ENCODE measurements at places on chromosomes 2 and 18. TPM values are rescaled to one million over a fixed set of nuclear protein-coding genes. Genes with fewer than 3 reads are reported as not detected.

DNA sequence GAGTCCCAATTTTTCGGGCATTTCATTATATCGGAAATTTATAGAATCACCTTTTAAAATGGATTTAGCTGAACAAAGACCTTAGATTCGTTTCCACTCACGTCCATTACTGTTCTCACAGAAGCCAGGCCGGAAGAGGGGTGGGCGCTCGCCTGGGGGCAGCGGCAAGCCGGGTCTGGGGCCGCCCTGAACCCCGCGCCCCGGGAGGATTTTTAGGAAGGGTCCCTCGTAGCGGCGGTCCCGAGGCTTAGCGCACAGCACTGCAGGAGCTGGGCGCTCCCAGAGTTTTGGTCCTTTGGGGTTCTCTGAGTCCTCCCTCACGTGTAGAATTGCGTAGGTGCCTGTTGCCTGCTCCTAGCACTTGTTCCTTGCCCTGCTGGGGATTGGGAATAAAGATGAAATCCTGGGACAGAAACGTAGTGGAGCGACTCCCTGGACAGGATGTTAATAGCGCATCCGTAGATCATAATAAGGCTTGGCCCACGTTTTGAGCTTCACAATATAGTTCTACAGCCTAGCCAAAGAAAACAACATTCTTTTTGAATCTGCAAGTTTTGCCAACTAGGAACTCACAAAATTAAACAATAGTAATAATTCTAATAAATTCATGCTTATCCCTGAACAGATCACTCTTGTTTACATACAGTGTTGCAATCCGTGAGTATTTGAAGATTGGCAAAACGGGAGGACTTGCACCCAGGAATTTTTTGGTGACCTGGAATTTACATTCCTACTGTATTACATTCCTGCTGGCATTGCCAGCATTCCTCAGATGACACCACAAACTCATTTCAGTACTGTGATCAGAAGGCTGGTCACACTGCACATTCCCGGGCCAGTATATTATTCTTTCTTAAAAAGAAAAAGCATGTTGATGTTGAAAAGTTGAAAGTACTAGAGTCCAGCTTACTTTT is 875 bp downstream of the C18orf63 start:
- DNase-seq = no peak

DNA sequence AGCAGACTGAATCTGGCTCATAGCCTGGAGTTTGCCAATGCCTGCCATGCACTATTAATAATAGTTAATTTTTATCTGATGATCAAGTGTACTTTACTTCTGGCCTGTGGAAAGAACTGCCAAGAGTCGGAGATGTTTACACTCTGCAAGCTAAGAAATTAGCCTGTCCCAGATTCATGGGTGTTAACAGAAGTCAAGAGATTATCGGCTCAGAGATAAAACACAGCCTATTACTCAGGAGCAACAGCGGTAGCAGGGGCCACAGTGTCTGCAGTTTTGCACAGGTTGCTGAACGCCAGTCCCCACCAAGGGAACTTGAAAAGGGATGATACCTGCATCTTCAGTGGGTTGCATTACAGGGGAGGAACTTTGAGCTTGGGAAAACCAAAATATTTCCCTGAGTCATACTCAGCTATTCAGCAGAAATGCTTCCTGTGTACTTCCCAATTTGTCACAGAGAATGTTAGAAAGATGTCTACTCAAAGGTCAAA is 4.3 kb upstream of the ADI1 start:
- no peak for DNase-seq

- no peak for DNase-seq
These were observed 805.4 kb downstream of the TRIB2 start for GRCh38 chr2:13522096-13522495.

The CD8B2 gene
- not detected for total RNA-seq

- DNase-seq = no peak
These were observed 255.5 kb downstream of the ETAA1 start for GRCh38 chr2:67652679-67653078.

DNA sequence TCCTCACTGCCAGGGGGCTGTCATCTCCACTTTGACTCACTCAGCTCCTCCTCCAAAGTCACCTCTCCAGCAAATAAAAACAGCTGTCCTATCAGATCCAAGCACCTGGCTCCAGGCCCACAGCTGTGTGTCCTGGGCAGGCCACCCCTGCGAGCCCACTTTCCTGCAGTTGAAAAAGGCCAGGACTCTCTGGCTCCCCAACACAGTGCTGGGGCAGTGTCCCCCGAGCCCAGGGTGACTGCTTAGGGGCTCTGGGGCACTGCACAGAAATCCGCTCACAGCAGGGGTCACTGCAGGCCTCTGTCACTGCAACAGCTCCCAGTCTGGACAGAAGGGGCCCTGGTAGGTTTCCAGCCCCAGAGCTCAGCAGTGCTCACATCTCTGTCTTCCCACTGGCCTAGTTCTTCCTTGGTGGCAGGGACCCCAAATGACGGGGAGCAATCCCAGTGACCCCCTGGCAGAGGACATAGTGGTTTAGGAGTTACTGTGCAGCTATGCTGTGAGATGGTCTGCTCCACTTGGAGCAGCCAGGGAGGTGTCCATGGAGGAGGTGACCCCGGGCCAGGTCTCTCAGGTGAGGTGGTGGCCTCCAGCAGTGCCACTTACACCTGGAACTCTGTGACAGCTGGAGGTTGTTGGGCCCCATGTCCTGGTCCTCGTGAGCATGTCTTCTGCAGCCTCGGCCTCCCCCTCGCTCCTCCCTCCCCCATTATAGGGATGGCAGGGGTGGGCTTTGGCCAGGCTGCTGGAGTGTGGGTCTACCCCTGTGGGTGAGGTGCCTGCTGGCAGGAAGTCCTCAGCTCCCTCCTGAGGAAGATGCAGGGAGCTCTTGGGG is 35.5 kb downstream of the HS6ST1 start:
- DNase-seq = no peak

DNA sequence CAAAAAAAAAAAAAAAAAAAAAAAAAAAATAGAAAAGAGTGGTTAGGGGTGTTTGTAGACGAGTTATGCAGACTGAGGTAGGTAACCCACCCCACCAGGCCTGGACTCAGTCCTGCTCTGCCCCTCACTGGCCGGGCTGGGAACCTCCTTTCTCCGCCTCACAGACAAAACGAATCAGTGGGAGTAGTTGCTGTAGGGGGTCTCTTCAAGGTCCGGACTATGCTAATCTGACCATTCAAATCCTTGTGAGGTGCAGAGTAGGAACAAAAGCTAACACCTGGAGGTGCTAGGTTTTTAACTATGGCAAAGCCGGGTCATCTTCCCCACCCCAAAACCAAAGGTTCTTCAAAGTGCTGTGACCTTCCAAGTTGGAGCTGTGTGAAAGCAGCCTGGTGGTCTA is 223.7 kb downstream of the SLC4A3 start:
- DNase-seq = no peak

DNA sequence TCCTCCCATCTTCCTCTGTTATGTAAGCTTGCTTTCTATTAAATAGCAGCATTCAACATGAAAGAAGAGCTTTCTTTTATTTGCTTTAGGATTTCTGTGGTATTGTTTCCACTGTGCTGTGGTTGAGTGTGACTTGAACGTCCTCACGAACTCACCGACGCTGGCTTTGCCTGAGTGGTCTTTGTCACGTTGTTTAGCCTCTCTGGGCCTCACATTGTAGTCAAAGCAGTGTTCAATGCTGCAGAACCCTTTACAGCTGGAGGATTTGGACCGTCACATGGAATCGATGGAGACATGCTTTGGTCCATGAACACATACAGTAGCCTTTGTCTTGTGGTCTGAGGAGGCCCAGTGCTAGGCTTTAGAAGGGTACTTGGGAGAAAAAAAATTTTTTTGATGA is 66.3 kb downstream of the TANC1 start:
- DNase-seq = no peak

DNA sequence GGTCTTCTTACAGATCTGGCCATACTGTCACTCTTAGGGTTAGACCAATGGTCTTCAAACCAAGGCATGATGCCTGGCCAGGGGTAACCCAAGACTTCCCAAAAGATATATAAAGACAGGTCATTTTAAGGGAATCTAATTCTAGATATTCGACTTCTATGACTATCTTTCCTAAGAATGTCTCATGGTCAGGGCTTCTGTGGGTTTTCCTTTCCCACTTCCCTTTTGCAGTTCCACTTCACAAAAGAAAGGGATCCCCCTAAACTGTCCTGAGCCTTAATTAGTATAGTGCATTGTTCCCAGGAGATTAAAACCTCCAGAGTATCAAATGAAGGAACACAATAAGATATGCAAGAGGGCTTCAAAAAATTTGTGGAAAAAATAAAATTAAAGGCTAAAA is 223.6 kb upstream of the SIX2 start:
- DNase-seq = no peak

DNA sequence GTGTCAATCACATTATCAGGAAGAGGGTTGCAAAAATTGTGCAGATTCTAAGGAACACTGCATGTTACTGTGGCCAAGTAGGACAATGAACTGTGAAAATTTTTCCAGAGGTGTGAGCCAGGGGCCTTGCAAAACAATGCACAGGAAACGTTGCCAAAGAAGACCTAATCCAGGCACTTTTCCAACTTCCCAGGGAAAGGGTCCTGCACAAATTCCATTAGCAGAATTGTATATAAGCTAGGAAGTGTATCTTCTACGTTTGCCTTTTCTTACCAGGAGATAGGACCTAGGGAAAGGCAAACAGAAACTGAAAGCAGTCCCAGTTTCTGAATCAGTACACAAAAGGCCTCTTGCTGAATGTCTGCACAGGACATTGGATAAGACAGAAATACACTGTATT is 1888.3 kb upstream of the CELF4 start:
- DNase-seq = peak; percentile 91

The NETO1 gene
- not detected for total RNA-seq

The KLHL29 gene
- total RNA-seq = 4.2 TPM

- no peak for DNase-seq
These were observed 4.9 kb downstream of the DAW1 start for GRCh38 chr2:227876300-227876801.

DNA sequence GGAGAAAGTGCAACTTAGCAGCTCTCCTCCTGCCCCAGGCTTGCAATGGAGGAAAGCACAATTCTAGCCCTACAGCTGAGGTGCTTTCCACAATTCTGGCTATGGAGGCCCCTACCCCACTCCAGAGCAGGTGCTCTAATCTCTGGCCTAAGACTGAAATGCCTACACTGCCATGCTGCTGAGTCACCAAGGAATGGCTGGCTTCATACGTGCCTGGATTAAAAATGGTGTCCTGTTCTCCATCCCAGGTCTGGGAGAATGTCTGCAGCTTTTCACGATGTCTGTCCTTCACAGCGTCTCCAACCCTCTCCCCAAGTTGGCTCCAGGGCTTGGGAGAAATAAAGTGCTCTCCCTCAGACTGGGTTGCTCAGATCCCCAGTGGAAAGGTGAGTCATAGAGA is 48.5 kb downstream of the MBOAT2 start:
- no peak for DNase-seq

DNA sequence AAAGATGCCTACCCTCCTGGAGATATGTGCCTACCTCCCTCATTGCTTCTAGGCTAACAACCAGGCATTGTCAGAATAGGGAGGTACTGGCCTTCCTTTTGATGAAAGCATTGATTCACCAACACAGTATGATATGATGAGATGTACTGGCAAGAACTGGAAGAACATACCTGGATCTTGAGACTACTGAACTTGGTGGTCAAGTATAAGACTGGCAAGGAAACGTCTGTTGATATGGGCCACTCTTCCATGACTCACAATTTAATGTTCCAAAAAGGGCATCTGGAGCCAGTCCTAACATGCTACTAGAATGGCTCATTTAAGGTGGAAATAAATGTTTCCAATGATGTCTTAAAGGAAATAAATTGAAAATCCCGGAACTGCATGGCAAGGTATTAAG is 18.1 kb downstream of the DTNB start:
- DNase-seq = no peak

DNA sequence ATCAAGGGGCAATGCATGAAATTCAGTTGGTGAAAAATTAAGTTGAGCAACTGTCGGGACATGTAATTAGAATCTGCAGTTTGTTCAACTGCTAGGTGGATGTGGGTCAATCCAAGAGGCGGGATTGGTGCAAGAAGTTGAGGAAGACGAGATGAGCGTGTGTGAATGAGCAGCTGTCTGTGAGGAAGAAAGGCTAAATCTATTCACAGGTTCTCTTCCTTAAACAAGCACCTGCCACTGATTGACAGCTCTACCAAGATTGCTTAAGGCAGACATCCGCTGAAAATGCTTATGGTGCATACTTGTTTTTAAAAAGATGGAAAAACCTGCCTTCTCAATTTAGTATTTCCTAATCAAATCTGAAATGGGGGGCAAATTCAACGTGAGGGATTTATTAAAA is 323.4 kb upstream of the THUMPD2 start:
- no peak for DNase-seq

The UGT1A7 gene
- not detected for total RNA-seq

DNA sequence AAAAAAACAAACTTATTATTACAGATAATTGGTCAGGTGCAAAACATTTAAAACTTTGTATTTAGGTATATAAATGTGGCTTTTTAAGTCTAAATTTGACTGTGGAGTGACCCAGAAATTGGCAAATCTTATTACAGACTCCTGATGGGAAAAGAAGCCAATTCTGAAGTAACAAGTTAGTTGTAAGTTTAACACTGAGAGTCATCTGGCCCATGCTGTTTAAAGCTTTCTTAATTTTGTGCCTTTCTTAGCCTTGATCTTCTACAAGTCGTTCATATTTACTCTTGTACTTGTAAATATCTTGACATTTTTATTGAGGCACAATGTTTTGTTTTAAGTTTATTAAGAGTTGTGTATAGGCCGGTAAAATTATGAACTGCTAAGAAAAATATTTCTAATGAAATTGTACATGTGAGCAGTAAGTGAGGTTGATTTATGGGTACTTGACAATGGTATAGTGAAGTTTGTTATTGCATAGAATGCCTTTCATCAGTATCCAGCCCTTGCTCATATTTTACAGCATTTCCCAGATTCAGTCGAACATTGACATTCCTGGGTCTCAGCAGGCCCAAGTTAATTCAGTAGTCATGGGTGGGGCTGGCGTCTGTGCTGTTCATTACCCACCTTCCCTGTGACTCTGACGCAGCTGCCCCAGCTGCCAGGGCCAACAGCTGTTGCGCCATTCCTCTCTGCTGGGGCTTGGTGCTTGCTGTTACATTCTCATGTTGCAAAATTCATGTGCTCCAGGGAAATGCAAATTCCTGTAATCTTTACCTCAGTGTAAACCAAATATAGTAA is 121.4 kb downstream of the ZNF236 start:
- no peak for DNase-seq

The SLC4A3 gene
- 0.13 TPM for total RNA-seq

DNA sequence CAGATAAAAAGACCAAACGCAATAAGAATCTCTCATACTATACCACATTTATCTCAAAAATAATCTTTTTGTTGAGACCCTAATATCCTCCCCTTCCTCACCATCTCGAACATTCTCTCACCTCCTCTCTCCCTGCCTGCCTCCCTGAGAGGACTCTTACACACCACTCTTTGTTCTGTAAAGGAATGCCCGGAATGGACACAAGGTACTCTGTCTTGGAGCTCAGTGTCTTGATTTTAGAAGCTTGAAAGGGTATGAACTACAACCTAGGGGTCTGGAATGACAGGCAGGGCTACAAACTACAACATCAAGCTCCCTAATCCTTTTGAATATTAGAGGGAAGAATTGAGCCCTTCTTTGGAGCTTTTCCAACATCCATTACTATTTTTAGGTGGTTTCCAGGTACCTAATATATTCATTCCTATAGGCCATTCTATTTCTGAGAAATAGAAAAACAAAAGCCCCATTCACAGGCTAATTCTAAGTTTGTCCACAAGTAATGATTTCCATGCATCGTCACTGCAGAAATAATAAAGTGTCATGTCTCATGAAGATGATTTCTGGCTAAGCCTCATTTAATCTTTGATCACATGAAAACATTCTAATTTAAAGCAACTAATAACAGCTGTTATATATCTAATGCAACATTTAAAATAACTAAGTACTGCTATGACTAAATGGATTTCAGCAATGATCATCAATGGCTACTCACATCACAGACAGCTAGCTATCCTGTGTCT is 60.6 kb downstream of the LRP2 start:
- no peak for DNase-seq

- DNase-seq = no peak
These were observed 93.9 kb downstream of the VWC2L start for GRCh38 chr2:214504599-214505376.
